B cell (primary cell): ENCODE measurements at places on chromosomes 12 and 14.

- H3K36me3 ChIP-seq = no peaks in the 10 kb centered on the region
- no peaks in the 10 kb centered on the region for H3K27me3 ChIP-seq
- no peak overlapping the region for H3K27ac ChIP-seq
- H3K4me1 ChIP-seq = peaks cover 14% of the 10 kb centered on the region
- DNase-seq = no peak
- H3K4me3 ChIP-seq = no peak overlapping the region
Observed at GRCh38 chr14:61596990-61597389, 98.3 kb upstream of the HIF1A start.

DNA sequence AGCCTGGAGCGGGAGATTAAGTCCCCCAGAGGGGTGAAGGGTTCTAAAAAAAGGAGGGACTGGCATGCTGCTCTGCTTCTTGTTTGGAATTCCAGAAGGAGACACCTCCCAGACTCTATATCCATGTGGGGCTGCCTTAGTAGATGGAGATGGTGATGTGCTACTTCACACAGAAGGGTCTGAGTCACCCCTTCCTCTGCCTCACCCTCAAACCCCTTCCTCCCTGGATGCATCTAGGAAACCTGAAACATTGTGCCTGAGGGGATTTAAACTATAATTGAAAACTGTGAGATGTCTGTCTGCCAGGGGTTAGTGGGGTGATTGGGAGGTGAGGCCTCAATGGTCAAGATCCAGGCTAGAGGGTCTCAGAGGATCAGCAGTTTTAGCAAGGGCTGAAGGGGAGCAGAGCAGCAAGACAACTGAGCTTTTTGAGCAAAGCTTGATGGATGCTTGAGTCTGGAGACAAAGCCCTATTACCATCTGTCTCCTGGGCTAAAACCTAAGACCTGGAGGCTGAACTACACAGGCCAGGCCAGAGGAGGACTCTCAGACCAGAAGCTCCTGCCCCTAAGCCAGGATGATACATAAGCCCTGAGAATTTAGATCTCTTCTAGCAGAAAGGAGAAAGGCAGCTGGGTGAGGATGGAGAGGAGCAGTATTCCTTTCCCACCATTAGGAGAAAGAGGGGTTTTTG is 314.7 kb upstream of the ATP2B1 start:
- no peak for DNase-seq
- H3K27ac ChIP-seq = no peak overlapping the region
- H3K27me3 ChIP-seq = no peaks in the 10 kb centered on the region
- H3K4me3 ChIP-seq = no peak overlapping the region
- H3K4me1 ChIP-seq = no peaks in the 10 kb centered on the region

- H3K4me1 ChIP-seq = no peaks in the 10 kb centered on the region
- peak overlapping the region; percentile 6 for H3K27ac ChIP-seq
- no peak for DNase-seq
- no peak overlapping the region for H3K4me3 ChIP-seq
- H3K27me3 ChIP-seq = no peaks in the 10 kb centered on the region
Observed at GRCh38 chr12:64691795-64692583, 67.2 kb downstream of the GNS start.

DNA sequence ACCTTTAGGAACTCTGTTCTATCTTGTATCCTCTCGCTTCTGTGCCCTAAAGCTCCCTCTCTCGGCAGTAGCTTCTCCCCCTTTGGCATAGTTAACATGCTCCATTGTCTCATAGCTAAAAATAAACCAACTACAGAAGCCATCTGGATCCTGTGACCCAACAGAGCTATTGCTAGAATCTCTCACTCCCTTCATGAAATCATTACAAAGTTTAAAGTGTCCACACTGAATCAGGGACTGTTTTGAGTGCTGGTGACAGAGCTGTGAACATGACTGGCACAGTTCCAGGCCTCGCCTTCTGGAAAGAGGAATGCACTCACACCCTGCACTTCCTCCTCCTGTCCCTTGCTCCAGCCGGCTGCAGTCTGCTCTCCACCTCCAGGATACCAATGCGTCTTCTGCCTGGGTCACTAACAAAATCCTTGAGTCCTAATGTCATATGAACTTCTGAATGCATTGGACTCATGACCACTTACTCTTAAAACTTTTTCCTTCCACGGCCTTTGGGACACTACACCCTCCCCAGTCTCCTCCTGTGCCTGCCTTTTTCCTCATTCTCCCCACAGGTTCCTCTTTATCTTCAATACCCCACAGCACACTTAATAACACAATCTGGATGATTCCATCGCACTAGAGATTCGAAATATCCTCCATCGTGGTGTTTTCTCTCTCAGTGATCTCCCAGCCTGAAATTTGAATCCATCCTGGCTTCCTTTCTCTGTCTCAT is 13.2 kb downstream of the PLBD1 start:
- DNase-seq = no peak
- H3K4me1 ChIP-seq = peaks cover 14% of the 10 kb centered on the region
- H3K36me3 ChIP-seq = no peaks in the 10 kb centered on the region
- H3K27ac ChIP-seq = no peak overlapping the region

DNA sequence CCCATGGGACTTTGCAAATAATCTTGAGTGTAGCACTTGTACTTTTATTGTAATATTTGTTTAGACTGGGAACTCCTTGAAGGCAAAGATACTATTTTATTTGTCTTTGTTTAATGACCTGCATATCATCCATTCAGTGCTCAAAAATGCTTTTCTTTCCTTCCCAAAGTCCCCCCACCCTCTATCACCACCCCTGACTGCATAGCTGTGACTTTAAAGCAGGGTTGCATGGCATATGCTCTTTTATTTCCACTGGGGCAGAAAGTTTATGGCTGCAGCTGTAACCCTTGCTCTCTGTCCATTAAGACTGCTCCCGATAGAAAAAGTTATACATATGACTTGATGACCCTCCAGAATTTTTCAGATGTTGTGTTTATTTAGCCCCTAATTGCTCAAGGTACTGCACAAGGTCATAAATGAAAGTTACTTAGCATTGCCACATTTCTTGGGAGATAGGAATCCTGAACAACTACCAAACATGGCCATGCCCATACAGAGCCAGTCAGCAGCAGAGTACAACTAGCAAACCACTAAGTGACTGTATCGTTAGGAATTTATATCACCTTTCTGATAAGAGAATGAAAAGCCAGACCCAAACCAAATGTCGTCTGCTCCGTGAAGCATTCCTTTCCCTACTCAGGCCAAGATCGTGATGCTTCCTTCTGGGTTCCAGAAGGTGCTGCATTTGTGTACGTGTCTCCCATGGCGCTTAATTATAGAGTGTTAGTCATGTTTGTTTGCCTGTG is 114.3 kb downstream of the DIP2B start:
- no peak overlapping the region for H3K27ac ChIP-seq
- peaks cover 2% of the 10 kb centered on the region for H3K36me3 ChIP-seq
- no peak overlapping the region for H3K4me3 ChIP-seq
- DNase-seq = no peak

GRCh38 chr12:26092346-26093105 is 32.3 kb downstream of the BHLHE41 start:
- H3K36me3 ChIP-seq = no peaks in the 10 kb centered on the region
- H3K4me3 ChIP-seq = no peak overlapping the region
- no peak for DNase-seq
- H3K27ac ChIP-seq = no peak overlapping the region
- no peaks in the 10 kb centered on the region for H3K27me3 ChIP-seq
- H3K4me1 ChIP-seq = no peaks in the 10 kb centered on the region

GRCh38 chr14:47790477-47790876 is 115.1 kb upstream of the MDGA2 start:
- no peak overlapping the region for H3K27ac ChIP-seq
- H3K4me1 ChIP-seq = no peaks in the 10 kb centered on the region
- no peaks in the 10 kb centered on the region for H3K36me3 ChIP-seq
- DNase-seq = no peak
- no peak overlapping the region for H3K4me3 ChIP-seq

DNA sequence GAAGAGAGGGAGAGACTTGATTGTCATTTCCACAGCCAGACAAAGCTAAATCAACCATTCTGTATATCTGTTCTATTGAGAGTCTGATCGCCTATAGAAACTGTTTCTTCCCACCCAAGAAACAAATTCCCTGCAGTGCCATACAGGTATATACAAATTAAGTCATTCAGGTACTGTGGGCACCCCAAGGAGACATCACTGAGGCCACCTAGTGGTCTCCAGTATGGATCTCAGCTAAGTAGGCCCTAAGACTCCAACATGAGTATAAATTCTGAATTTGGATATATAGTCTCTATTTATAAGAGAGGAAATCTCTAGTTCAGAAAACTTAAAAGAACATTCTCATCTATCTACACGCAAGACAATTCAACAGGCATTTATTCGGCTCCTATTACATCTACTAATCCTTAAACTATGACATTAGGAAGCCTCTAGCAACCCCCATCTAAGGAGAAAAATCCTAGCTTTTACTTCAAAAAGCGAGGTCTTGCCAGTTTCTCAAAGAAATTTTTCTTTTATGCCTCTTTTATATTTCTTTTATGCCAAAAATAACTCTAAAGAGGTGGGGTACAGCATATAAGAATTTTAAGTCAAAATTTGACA is 62.6 kb downstream of the DCAF5 start:
- peaks cover 59% of the 10 kb centered on the region for H3K36me3 ChIP-seq
- no peak overlapping the region for H3K4me3 ChIP-seq
- peak; percentile 24 for DNase-seq

- no peak overlapping the region for H3K27ac ChIP-seq
- H3K36me3 ChIP-seq = no peaks in the 10 kb centered on the region
- no peaks in the 10 kb centered on the region for H3K27me3 ChIP-seq
- H3K4me1 ChIP-seq = peaks cover 7% of the 10 kb centered on the region
- H3K4me3 ChIP-seq = no peak overlapping the region
Observed at GRCh38 chr14:105335735-105336476, 21.4 kb downstream of the PACS2 start.

DNA sequence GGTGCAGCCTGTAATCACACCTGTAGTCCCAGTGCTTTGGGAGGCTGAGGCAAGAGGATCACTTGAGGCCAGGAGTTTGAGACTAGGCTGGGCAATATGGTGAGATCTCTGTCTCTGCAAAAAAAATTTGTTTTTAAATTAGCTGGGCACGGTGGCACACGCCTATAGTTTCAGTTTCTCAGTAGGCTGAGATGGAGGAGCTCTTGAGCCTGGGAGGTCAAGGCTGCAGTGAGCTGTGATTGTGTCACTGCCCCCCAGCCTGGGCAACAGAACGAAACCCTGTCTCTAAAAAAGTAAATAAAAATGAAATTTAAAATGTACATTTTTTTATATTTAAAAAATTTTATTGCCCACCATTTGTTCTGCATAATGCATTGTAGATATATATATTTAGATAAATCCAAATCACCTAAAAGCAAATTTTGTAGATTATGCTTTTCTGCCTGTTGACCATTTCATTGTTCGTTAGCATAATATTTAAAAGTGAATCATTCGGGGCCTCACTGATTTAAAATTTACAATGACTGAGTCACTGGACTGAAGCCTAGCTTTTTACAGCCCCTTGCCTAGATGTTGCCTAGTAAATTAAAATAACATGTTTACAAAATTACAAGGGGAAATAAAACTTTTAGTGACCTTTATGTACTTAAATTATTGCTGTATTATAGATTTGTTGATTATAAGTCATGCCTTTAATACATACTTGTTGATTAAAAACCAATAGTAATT is 87.9 kb downstream of the USP15 start:
- DNase-seq = no peak
- H3K4me1 ChIP-seq = no peaks in the 10 kb centered on the region
- H3K27ac ChIP-seq = no peak overlapping the region

GRCh38 chr12:57380300-57380699 is 50.5 kb downstream of the R3HDM2 start:
- H3K4me1 ChIP-seq = no peaks in the 10 kb centered on the region
- no peaks in the 10 kb centered on the region for H3K27me3 ChIP-seq
- no peak for DNase-seq
- H3K27ac ChIP-seq = no peak overlapping the region
- no peak overlapping the region for H3K4me3 ChIP-seq
- H3K36me3 ChIP-seq = peaks cover 4% of the 10 kb centered on the region

- H3K4me1 ChIP-seq = peaks cover 37% of the 10 kb centered on the region
- no peak overlapping the region for H3K4me3 ChIP-seq
- H3K36me3 ChIP-seq = peaks cover 10% of the 10 kb centered on the region
Observed at GRCh38 chr12:11814374-11814773, 164.9 kb downstream of the ETV6 start.

- H3K4me3 ChIP-seq = no peak overlapping the region
- H3K36me3 ChIP-seq = peaks cover 14% of the 10 kb centered on the region
- no peak overlapping the region for H3K27ac ChIP-seq
- no peak for DNase-seq
- H3K27me3 ChIP-seq = no peaks in the 10 kb centered on the region
Observed at GRCh38 chr14:64186231-64187129, 107.7 kb downstream of the ESR2 start.

GRCh38 chr12:131091976-131092691 is 138.4 kb downstream of the ADGRD1 start:
- H3K27me3 ChIP-seq = no peaks in the 10 kb centered on the region
- no peak for DNase-seq
- no peak overlapping the region for H3K27ac ChIP-seq
- no peak overlapping the region for H3K4me3 ChIP-seq

- H3K27ac ChIP-seq = no peak overlapping the region
- DNase-seq = no peak
- H3K36me3 ChIP-seq = no peaks in the 10 kb centered on the region
- no peak overlapping the region for H3K4me3 ChIP-seq
Observed at GRCh38 chr14:104776481-104776880, 19.1 kb downstream of the AKT1 start.

GRCh38 chr12:8584004-8584403 is 28.7 kb downstream of the AICDA start:
- no peaks in the 10 kb centered on the region for H3K36me3 ChIP-seq
- no peaks in the 10 kb centered on the region for H3K27me3 ChIP-seq
- peaks cover 5% of the 10 kb centered on the region for H3K4me1 ChIP-seq

GRCh38 chr12:98317939-98318899 is 197.2 kb upstream of the TMPO start:
- no peak for DNase-seq
- H3K4me3 ChIP-seq = no peak overlapping the region
- no peak overlapping the region for H3K27ac ChIP-seq
- no peaks in the 10 kb centered on the region for H3K36me3 ChIP-seq
- no peaks in the 10 kb centered on the region for H3K4me1 ChIP-seq

GRCh38 chr14:93199031-93199430 is 7.8 kb downstream of the GON7 start:
- H3K27ac ChIP-seq = no peak overlapping the region
- no peaks in the 10 kb centered on the region for H3K27me3 ChIP-seq
- no peaks in the 10 kb centered on the region for H3K36me3 ChIP-seq
- no peak overlapping the region for H3K4me3 ChIP-seq
- DNase-seq = no peak

DNA sequence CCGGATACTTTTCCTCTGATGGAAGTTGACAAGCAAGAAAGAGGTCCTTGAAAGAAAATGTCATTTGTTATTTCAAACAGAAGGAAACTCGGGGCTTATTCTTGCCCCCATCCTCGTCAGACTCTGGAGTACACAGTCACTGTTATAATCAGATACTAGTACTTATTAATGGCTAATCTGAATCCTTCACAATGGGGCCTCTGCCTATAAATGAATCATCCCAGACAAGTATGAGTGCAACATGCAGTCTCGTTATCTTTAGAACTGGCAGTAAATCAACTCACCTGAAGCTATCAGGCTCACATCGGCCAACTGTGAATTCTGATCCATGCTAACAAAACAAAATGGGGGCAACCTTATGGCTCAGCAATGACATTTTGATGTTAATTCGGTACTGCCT is 216.7 kb downstream of the GRIN2B start:
- no peak overlapping the region for H3K27ac ChIP-seq
- no peaks in the 10 kb centered on the region for H3K36me3 ChIP-seq
- H3K27me3 ChIP-seq = no peaks in the 10 kb centered on the region
- no peak overlapping the region for H3K4me3 ChIP-seq
- no peak for DNase-seq
- no peaks in the 10 kb centered on the region for H3K4me1 ChIP-seq
